ENCODE measurements at places on chromosomes 12 and 14. TPM values are rescaled to one million over a fixed set of nuclear protein-coding genes. Genes with fewer than 3 reads are reported as not detected.

DNA sequence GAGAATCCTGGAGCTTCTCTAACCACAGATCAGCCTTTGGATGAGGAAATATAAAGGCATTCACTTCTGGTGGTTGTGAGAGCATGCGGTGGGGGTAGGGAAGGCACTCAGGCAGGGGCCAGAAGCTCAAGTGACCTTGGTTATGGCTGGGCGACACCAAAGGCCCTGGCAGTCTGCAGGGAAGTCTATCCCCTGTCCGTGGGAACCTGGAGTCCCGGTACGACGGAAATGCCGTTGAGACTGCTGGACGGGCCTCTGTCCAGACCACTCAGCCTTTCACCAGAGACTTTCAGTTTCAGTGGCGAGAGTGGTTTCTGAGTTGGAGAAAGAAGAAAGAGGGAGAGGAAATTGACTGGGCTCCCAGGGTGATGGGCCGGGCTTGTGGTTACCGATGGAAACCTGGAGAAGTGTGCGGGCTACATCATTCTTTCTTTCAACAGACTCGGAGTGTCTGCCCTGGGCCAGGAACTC is 20.9 kb downstream of the ISCA2 start:
- peak; percentile 89 for DNase-seq

DNA sequence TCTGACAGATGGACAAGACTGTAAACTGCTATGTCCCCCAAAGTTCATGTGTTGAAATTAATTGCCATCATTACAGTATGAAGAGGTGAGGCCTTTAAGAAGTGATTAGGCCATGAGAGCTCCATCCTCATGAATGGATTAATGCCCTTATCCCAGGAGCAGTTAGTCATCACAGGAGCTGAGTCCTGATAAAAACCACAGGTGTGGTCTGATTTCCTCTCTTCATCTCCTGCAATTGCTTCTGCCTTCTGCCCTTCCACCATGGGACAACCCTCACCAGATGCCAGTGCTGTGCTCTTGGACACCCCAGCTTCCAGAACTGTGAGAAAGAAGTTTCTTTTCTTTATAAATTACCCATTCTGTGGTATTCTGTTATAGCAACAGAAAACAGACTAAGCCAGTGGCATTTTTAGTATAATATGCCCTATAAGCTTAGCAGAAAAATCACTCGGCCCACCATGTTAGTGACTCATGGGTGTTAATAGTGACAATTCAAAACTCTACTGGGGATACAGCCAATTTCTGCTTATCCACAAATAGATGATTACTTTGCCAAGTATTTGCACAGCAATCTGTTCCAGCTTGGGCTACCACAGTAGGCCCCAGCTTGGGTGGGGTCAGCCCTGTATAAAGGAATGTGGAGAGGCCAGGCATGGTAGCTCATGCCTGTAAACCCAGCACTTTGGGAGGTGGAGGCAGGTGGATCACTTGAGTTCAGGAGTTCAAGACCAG is 129.0 kb upstream of the BCL2L14 start:
- peak; percentile 23 for DNase-seq

DNA sequence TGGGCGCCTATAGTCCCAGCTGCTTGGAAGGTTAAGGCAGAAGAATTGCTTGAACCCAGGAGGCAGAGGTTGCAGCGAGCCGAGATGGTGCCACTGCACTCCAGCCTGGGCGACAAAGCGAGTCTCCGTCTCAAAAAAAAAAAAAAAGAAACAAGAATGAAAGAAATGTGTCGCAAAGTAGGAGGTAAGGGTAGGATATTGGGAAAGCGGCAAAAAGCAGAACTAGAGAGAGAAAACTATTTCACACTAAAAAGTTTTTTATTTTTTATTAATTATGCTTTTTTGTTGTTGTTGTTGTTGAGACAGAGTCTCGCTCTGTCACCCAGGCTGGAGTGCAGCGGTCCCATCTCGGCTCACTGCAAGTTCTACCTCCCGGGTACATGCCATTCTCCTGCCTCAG is 17.7 kb downstream of the SBNO1 start:
- no peak for DNase-seq

- DNase-seq = no peak
Measured at GRCh38 chr12:100017056-100017455, 32.3 kb upstream of the ANKS1B start.

DNA sequence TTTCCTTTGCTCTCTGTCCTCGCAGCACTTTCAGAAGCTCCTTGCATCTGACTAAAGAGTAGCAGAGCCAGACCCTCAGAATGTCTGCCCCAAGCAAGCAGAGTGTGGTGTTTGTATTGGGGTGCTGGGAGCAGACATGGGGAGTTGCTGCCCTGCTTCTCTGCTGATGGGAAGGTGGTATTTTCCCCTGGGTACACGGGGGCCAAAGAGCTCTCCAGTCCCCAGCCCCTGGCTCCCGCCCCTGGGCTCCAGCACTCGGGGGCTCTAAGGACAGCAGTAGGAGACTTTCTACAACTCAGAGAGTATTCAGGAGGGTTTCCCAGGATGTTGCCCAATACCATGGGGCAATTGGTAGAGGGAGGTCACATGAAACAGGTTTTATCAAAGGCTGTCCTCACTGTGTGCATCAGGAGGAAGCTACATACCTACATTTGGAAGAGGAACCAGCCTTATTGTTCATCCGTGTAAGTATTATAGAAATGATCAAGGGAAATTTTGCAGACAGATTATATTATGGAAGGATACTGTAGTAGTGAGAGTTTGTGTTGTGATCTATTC is 50.3 kb downstream of the DAD1 start:
- no peak for DNase-seq

DNA sequence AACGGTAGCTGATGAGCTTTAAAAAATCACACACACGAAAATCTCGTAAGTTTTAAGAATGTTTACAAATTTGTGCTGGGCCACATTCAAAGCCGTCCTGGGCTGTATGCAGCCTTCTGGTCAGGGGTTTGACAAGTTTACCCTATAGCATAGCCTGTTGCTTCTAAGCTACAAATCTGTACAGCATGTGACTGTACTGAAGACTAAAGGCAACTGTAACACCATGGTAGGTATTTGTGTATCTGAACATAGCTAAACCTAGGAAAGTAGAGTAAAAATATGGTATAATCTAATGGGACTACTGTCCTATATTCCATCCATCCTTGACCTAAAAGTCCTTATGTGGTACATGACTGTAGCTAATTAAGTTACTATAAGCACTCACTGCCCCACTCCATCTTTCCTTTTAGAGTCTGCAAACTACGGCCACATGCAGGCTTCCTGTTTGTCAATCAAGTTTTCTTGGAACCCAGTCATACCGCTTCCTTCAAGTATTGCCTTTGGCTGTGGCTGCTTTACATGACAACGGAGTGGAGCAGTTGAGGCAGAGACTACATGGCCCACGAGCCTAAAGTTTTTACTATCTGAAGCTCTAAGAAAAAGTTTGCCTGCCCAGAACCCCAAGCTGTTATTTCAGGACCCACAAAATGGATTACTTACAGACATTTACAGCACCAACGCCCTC is 18.5 kb downstream of the KRT7 start:
- no peak for DNase-seq

DNA sequence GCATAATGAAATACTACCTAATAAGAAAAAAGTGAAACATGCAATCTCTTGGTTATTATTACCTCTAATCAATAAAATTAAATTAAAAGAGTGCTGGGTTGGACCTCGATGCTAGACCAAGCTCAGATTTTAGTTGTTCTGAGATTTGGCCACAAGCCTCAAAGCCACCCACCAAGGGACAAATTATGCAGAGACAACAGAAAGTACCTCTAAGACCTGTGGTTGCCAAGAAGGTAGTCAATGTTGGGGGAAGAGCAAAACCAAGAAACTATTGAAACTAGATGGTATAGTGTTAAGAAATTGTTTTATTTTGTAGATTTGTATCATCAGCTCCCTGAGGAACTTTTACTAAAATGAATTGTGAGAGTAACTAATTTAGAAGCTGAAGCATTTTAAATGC is 43.8 kb upstream of the ARID2 start:
- DNase-seq = no peak

- peak; percentile 41 for DNase-seq
Measured at GRCh38 chr12:64457032-64457431, 5.1 kb downstream of the TBK1 start.

GRCh38 chr12:93541578-93542225 is 30.8 kb upstream of the SOCS2 start:
- no peak for DNase-seq

GRCh38 chr12:80811957-80812708 is 95.4 kb downstream of the MYF5 start:
- DNase-seq = no peak

GRCh38 chr14:49946320-49947141 is 53.6 kb downstream of the ARF6 start:
- DNase-seq = peak; percentile 85

DNA sequence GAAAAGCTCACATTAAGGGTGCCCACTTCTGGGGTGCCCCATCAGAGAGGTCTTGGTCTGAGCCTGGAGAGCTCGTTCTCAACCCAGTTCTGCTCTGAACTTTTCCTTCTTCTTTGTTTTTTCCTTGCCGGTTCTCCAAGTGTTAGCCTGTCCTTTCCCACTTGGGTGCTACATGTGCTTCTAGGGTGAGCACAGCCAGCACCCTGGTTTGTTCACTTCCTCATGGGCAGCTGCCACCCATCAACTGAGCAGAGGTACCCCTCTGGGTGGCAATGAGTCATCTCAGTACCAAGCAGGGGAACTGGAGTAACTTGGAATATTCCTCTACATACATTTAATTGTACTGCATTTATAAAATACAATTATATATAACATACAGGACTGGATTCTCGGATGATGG is 3.9 kb upstream of the SYNE3 start:
- no peak for DNase-seq

GRCh38 chr12:52645982-52646381 is 6.0 kb downstream of the KRT2 start:
- DNase-seq = no peak

DNA sequence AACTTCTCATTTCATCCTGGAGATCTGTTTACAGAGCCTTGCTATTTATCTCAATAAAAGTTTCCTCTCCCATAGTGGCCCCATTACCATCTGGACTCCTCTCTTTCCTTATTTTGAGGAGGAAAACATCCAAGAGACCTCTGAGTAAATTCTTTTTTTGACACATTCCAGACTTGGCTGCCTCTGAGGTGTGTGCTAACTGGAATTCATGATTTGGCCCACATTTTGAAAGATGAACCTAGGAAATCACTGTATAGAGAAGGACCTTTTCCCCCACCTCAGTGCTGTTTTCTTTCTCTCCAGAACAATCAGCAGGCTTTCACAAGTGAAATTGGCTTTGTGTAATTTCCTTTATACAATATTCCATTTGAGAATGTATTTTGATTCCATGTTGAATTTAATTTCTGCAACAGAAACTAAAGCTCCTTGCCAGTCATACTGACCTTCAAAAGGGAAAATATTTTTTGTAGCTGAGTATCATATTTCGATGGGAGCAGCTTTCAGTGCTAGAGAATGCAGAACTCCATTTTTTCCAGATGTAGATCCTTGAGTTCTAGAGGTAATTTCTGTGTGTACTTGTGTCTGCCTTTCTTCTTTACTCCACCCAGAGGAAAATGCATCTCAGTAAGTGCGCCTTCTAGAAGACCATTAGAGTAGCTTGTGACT is 244.9 kb upstream of the RGS6 start:
- DNase-seq = no peak

DNA sequence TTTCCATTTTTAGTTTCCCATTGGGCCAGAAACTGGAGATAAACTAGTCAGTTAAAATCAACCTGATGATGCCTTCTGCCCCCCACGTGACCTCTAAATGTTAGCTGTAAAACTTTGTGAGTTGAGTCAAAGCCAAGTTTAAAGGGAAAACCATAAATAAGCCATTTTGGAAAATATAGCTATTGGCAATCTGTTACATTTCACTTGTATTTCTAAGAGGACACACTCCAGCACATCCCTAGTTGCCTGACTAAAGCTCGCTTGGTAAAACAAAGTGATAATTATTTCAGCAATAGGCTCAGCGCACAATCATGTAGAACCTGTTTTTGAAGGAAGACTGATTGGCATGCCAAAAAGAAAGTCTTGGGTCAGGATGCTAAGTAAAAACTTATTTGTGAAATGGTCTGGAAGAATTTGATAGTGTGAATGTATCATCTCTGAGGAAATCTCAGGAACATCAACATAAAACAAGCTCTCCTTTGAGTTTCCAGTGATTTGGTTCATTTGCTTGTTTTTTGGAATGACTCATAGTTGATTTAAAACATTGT is 49.2 kb upstream of the AEBP2 start:
- peak; percentile 76 for DNase-seq

DNA sequence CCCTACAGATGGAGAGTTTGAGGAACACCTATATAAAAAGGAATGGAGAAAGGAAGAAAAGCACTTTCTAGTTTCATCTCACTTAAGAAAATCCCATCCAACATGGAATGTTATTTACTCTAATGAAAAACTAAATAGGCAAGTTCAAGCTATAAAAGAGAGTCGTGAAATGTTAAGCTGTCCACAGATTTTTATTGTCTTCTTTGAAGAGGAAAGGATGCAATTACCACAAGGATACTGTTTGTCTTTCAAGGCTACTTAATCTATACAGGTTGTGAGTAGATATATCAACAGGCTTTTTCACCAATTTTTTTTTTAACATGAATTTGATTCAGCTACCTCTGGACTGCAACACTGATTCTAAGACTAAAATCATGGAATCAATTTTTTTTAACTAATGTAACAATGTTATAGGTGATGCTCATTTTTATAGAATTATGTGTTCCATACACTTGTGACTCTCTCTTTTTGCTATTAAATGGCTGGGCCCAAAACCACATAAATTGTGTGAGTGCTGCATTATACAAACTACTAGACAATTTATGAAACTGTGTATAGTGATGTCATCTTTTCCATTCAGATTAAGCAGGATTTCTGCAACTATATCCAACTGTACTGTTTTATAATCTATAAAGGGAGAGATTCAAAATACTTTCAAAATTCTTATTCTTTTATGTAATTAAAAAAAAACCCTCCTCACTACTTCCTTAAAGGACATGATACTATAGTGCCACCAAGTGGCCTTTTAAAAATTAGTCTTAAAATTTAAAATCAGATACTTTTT is 26.8 kb upstream of the BMAL2 start:
- peak; percentile 73 for DNase-seq

GRCh38 chr12:116887244-116887643 is 6.0 kb upstream of the HRK start:
- no peak for DNase-seq

Gene B3GNT4
- under 0.01 TPM for total RNA-seq

Gene HSPB8
- total RNA-seq = 22.0 TPM

Gene BLOC1S1
- 54.4 TPM for total RNA-seq

Gene NPFF
- total RNA-seq = not detected

Gene FAIM2
- 3.9 TPM for total RNA-seq

Gene ERBB3
- 1.7 TPM for total RNA-seq

Gene LMNTD1
- not detected for total RNA-seq

Gene KERA
- total RNA-seq = not detected

Gene PYGL
- 82.5 TPM for total RNA-seq

Gene STRN3
- total RNA-seq = 53.5 TPM

Gene RNASE3
- total RNA-seq = not detected

Data from fibroblast of villous mesenchyme (primary cell).